ENCODE measurements at places on chromosomes 1 and 21.

- H3K36me3 ChIP-seq: no peaks in the 10 kb centered on the region
- peaks cover 6% of the 10 kb centered on the region for H3K4me1 ChIP-seq
- H3K27ac ChIP-seq: no peak overlapping the region
- no peak overlapping the region for H3K4me3 ChIP-seq
Measured at GRCh38 chr1:183824291-183824690, 19.4 kb downstream of the RGL1 start.

DNA sequence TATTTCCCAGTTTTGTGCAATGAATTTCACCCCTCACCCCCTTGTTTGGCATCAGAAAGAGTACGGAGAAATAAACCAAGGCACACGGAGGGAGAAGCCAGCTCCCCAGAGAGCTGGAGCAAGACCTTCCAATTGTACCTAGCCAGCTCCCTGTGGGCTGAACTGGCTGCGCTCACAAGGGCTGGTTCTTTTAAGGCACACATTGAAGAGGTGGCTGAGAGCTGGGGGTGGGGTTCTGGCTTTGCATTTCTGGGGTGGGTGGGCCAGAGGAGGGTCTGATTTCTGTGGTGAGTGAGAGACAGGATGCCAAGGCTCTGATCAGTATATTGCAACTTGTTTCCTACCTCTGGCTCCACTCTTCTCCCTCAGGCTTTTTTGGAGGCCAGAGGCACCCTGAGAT is 39.5 kb upstream of the NFASC start:
- H3K4me3 ChIP-seq: no peak overlapping the region
- H3K4me1 ChIP-seq: peaks cover 20% of the 10 kb centered on the region
- H3K36me3 ChIP-seq: no peaks in the 10 kb centered on the region
- H3K27me3 ChIP-seq: peaks cover 10% of the 10 kb centered on the region

- no peaks in the 10 kb centered on the region for H3K36me3 ChIP-seq
- H3K27ac ChIP-seq: no peak overlapping the region
- H3K4me3 ChIP-seq: no peak overlapping the region
- no peaks in the 10 kb centered on the region for H3K27me3 ChIP-seq
- DNase-seq: no peak
Measured at GRCh38 chr1:173097001-173097400, 46.3 kb upstream of the TNFSF18 start.

DNA sequence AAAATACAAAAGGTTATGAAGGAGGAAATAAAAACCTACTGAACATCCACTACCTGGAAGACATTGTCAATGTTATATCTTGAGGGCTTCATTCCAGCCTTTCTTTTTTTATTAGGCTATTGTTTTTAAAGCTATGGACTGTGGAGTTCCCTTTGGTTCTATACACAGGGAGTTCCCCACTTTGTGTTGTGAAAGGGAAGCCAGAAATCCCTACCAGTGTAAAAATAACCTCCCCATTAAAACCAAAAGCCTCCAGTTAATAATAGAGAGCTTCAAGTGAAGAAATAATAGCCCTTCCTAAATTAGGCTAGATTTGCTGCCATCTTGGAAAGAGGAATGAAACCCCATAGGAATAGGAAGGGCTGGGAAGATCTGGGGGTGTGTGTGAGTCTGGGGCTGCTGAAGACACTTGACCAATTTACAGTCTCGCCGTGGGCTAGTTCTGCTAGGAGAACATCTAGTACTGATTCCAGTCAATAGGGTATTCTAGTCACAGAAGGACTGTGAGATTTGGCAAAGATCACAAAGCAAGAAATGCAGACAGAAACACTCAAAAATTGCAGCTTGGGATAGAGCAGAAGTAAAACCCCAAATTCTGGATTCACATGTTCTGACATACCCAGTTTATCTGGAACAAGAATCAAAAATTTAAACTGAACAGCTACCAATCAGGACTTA is 32.4 kb upstream of the PTGFRN start:
- no peak overlapping the region for H3K4me3 ChIP-seq
- H3K4me1 ChIP-seq: peaks cover 38% of the 10 kb centered on the region
- no peaks in the 10 kb centered on the region for H3K27me3 ChIP-seq
- no peaks in the 10 kb centered on the region for H3K36me3 ChIP-seq

DNA sequence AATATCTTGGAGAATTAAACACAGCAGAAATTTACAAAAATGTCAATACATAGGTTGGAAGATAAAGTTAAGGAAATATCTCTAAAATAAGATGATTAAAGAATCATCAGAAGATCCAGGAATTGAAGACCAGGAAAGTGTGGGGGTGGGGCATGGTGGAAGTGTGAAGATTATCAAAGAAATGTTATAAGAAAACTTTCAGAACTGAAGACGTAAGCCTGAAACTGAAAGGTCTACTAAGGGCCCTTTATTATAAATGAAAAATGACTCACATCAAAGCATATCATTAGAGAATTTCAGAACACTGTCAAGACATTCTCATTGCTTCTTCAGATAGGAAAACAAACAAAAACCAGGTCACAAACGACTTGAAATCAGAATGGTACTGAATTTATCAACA is 92.4 kb upstream of the DPT start:
- H3K27me3 ChIP-seq: no peaks in the 10 kb centered on the region
- no peak for DNase-seq
- no peak overlapping the region for H3K4me3 ChIP-seq
- H3K4me1 ChIP-seq: no peaks in the 10 kb centered on the region

GRCh38 chr1:71351438-71351837 is 270.6 kb upstream of the ZRANB2 start:
- no peaks in the 10 kb centered on the region for H3K27me3 ChIP-seq
- H3K4me1 ChIP-seq: no peaks in the 10 kb centered on the region
- DNase-seq: no peak
- no peak overlapping the region for H3K4me3 ChIP-seq
- no peaks in the 10 kb centered on the region for H3K36me3 ChIP-seq
- H3K27ac ChIP-seq: no peak overlapping the region

GRCh38 chr1:76038287-76039004 is 36.1 kb upstream of the ST6GALNAC3 start:
- no peak overlapping the region for H3K27ac ChIP-seq
- H3K4me3 ChIP-seq: no peak overlapping the region
- no peaks in the 10 kb centered on the region for H3K36me3 ChIP-seq
- H3K27me3 ChIP-seq: no peaks in the 10 kb centered on the region
- no peak for DNase-seq

DNA sequence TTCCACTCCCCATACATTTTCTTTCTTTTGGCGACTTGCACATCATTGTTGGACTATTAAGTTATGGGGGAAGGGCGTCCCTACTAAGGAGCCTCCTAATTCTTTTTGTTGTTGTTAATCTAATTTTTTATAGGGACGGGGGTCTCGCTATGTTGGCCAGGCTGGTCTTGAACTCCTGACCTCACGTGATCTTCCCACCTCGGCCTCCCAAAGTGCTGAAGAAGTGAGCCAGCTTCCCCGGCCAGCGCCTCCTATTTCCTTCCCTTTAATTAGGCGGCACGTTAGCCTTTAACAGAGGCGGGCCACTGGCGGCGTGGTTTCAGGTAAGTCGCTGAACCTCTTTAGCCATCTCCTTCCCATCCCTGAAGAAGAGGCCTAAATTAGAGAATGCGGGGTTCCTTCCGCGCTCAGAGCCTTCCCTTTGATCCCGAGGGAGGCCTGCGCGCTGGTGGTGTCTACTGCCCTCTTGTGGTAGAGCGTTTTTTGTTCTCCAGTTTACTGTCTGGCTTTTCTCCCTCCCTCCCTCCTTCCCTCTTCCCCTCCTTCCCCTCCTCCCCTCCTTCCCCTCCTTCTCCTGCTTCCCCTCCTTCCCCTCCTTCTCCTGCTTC is 38.1 kb downstream of the TNFRSF9 start:
- no peak overlapping the region for H3K4me3 ChIP-seq
- H3K27ac ChIP-seq: no peak overlapping the region
- H3K4me1 ChIP-seq: no peaks in the 10 kb centered on the region
- no peaks in the 10 kb centered on the region for H3K36me3 ChIP-seq

DNA sequence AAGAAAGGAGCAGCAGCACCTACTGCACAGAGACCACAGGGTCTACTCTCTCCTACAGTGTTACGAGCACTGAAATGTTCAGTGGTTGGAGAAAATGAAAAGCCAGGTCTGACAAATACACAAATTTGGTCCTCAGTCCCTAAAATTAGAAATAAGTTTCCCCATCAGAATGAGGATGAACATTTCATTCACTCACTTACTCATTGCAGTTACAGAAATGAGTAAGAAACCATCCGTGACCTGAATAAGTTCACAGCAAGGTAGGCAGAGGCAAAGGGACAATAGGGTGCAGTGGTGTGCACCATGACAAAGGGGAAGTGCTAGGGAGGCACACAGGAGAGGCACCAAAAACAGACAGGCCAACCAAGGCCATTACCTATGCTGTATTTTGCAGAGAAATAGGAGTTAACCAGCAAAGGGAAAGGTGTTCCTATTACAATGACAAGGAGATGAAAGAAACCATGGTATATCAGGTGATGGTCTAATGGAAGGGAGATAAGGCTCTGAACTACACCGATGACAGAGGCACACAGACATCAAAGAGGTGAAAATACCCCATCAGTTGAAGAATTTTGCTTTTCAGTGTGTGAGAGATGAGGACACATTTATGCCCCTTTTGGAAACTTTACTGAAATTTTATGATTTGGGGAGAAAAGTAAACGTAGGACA is 29.4 kb downstream of the VAV3 start:
- H3K27me3 ChIP-seq: no peaks in the 10 kb centered on the region
- H3K4me1 ChIP-seq: peaks cover 9% of the 10 kb centered on the region
- no peak overlapping the region for H3K27ac ChIP-seq
- H3K36me3 ChIP-seq: no peaks in the 10 kb centered on the region

- no peak overlapping the region for H3K27ac ChIP-seq
- H3K4me1 ChIP-seq: peaks cover 16% of the 10 kb centered on the region
- no peaks in the 10 kb centered on the region for H3K36me3 ChIP-seq
- DNase-seq: no peak
- H3K27me3 ChIP-seq: no peaks in the 10 kb centered on the region
Measured at GRCh38 chr1:107541412-107541811, 400.6 kb downstream of the NTNG1 start.

DNA sequence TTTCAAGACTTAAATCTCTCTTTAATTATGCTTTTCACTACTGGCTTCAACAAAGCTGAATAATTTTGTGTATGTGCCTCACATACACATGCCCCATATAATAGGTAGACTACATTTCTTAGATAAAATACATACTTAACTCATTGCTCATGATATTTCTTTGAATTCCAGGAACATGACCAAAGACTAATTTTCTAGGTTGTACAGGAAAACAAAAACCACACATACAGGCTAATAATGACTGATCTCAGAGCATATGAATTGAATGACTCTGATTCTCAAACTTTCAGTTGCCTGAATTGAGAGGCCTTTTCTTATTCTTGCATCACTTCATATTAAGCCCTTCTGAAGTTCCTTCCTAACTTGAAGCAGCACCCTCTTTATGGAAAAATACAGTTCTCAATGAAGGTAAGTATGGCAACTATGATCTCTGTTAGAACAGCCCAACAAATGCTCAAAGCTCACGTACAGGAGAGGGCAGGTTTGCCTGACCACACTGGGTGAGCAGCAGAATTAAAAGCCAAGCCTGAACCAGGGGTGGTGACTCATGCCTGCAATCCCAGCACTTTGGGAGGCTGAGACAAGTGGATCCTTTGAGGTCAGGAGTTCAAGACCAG is 22.6 kb upstream of the UAP1 start:
- H3K36me3 ChIP-seq: no peaks in the 10 kb centered on the region
- no peak for DNase-seq
- H3K27me3 ChIP-seq: no peaks in the 10 kb centered on the region
- no peak overlapping the region for H3K4me3 ChIP-seq
- no peaks in the 10 kb centered on the region for H3K4me1 ChIP-seq
- no peak overlapping the region for H3K27ac ChIP-seq

DNA sequence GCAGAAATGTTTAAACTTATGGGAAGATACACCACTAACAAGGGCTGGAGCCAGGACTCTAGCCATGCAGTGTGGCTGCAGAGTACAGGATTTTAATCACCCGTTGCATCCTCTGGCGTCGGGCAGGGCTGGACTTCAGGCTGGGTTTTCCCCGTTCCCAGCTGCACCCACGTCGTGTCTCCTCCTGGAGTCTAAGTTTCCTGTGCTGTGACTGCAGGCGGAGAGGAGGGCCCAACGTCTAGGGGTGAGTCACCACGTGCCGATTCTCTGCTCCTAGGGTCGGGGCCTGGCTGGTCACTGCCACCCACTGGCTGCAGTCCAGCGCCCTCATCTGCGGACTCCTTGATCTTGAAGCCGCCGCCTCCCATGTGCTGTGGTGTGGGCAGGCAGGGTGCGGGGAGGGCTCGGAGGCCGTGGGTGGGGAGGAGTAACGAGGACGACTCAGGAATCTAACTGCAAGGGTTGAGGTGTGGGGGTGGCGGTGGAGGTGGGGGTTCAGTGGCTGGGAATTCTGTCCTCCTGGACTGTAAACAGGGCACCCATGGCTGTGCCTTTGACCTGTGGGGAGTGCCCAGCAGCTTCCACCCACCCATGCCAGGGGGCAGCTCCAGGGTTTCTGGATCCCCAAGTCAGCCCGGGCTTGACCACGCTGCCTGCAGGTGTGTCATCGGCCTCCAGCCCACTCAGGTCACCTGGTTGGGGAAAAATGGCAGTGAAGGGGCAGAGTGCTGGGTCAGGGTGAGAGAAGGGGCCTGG is 77.8 kb downstream of the ALPL start:
- H3K27ac ChIP-seq: no peak overlapping the region
- H3K27me3 ChIP-seq: peaks cover 43% of the 10 kb centered on the region
- DNase-seq: peak; percentile 34
- H3K4me3 ChIP-seq: no peak overlapping the region
- H3K36me3 ChIP-seq: no peaks in the 10 kb centered on the region

- no peaks in the 10 kb centered on the region for H3K27me3 ChIP-seq
- H3K4me3 ChIP-seq: no peak overlapping the region
- H3K4me1 ChIP-seq: peaks cover 35% of the 10 kb centered on the region
- H3K36me3 ChIP-seq: no peaks in the 10 kb centered on the region
- DNase-seq: no peak
Measured at GRCh38 chr1:116874733-116875249, 34.9 kb upstream of the PTGFRN start.

DNA sequence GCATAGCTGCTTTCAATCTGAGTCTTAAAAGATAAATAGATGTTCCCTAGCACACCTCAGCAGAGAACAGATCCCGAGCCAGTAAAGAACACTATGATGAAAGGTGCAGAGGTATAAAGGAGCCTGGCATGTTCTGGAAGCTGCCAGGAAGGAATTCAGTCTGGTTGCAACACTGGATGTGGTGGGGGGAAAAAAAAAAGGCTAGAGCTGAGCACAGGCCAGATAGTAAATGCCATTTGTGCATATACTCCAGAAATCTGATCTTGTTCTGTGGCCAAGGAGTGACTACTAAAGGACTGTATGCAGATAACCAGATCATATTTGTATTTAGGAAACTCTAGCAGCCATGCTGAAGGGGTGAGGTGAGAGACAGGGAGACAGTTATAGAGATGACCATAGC is 240.3 kb downstream of the VAV3 start:
- no peaks in the 10 kb centered on the region for H3K36me3 ChIP-seq
- H3K4me1 ChIP-seq: no peaks in the 10 kb centered on the region
- no peaks in the 10 kb centered on the region for H3K27me3 ChIP-seq
- DNase-seq: no peak

DNA sequence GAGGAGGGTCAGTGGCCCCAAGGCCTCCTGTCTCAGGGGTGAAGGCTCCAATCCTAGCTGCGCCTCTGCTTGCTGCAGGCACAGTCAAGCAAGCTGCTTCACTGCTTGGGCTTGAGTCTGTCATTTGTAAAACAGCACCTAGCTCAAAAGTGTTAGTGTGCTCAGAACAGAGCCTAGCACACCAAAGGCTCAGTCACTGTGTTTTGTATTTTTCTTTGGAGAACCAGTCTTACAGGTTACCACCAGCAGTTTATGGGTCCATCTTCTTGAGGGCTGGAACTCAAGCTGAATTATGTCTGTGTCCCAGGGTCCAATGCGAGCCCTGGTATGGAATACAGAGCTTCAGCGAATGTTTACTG is 113.6 kb downstream of the DMRTB1 start:
- no peaks in the 10 kb centered on the region for H3K36me3 ChIP-seq
- H3K4me1 ChIP-seq: peaks cover 27% of the 10 kb centered on the region
- H3K27me3 ChIP-seq: no peaks in the 10 kb centered on the region
- no peak overlapping the region for H3K27ac ChIP-seq
- no peak overlapping the region for H3K4me3 ChIP-seq
